ENCODE measurements at places on chromosomes 4 and X.

GRCh38 chr4:80016506-80016905 is 56.5 kb downstream of the ANTXR2 start:
- H3K27me3 ChIP-seq = no peaks in the 10 kb centered on the region
- no peak overlapping the region for H3K4me3 ChIP-seq
- H3K36me3 ChIP-seq = peaks cover 4% of the 10 kb centered on the region
- no peak for DNase-seq

DNA sequence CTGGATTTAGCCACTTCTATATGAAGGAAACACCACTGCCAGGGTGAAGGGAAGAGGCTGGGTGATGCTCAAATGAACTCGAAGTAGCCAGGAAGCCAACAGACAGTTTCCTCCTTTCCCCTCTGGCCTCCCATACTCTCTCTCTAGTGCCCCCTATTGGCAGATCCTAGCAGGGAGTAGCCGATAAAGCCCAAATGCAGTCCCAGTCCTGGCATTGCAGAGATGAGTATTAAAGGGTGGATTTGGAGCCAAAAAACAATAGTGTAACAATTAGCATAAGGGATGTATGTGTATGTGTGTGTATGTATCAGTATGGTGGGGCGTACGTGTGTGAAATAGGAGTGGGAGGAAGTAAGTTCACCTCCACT is 213.8 kb upstream of the LDB2 start:
- H3K27me3 ChIP-seq = no peaks in the 10 kb centered on the region
- no peak overlapping the region for H3K4me3 ChIP-seq
- no peaks in the 10 kb centered on the region for H3K36me3 ChIP-seq
- DNase-seq = no peak
- no peak overlapping the region for H3K27ac ChIP-seq

GRCh38 chr4:158179465-158179864 is 6.6 kb upstream of the GASK1B start:
- no peak overlapping the region for H3K27ac ChIP-seq
- no peak for DNase-seq
- no peaks in the 10 kb centered on the region for H3K4me1 ChIP-seq
- no peaks in the 10 kb centered on the region for H3K27me3 ChIP-seq

GRCh38 chr4:142064181-142064580 is 427.8 kb downstream of the IL15 start:
- H3K27ac ChIP-seq = no peak overlapping the region
- DNase-seq = no peak
- H3K4me1 ChIP-seq = no peaks in the 10 kb centered on the region
- H3K4me3 ChIP-seq = no peak overlapping the region

DNA sequence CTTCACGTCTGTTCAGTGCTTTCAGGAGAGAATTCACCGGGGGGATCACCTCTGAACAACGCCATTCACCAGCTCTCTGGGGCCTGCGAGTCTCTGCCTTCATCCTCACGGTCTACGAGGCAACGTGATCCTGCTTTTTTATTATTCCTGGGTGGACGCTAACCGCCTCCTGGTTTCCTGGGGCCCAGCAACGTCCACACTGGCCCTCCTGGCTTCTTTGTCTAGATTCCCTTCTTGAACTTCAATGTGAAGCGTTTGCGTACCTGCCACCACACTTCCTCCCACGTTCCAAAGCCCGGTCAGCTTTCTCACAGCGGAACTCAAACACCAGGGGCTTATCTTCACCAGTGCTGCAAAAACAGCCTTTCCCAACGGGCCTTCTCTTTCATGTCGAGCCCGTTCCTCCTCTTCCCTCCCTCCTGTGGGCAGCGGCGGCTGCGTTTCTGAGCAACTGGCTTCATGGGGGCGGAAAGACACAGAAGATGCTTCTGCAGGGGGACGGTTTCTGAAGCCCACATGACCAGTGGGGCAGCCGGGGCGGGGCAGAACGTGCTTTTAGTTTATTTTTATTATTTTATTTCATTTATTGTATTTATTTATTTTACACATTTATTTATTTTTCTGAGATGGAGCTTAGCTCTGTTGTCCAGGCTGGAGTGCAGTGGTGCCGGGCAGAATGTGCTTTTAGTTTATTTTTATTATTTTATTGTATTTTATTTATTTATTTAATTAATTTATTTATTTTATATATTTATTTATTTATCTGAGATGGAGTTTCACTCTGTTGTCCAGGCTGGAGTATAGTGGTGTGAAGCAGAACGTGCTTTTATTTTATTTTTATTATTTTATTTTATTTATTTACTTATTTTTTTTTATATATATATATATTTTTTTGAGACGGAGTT is 64.6 kb downstream of the CRLF2 start:
- no peaks in the 10 kb centered on the region for H3K4me1 ChIP-seq
- H3K4me3 ChIP-seq = no peak overlapping the region
- DNase-seq = no peak
- no peak overlapping the region for H3K27ac ChIP-seq

DNA sequence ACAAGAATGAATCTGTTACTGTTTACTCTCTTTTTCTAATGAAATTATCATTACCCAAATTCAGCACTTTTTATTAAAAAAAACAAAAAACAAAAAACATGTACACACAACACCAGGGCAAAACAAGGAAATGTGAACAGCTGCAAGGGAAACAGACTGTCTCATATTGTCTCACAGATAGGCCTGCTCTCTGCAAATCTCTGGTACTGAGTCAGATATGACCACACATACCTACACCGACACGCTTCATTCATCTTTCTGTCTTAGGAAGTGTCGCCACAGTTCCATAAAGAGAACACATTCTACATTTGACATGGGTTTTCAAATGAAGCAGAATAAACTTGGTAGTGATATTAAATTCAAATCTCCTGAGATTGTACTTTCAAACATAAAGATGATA is 92.2 kb upstream of the GPR34 start:
- H3K36me3 ChIP-seq = no peaks in the 10 kb centered on the region
- H3K27me3 ChIP-seq = no peaks in the 10 kb centered on the region
- no peaks in the 10 kb centered on the region for H3K4me1 ChIP-seq
